AG09309 (cell line): ENCODE measurements at places on chromosomes 6 and 20.

DNA sequence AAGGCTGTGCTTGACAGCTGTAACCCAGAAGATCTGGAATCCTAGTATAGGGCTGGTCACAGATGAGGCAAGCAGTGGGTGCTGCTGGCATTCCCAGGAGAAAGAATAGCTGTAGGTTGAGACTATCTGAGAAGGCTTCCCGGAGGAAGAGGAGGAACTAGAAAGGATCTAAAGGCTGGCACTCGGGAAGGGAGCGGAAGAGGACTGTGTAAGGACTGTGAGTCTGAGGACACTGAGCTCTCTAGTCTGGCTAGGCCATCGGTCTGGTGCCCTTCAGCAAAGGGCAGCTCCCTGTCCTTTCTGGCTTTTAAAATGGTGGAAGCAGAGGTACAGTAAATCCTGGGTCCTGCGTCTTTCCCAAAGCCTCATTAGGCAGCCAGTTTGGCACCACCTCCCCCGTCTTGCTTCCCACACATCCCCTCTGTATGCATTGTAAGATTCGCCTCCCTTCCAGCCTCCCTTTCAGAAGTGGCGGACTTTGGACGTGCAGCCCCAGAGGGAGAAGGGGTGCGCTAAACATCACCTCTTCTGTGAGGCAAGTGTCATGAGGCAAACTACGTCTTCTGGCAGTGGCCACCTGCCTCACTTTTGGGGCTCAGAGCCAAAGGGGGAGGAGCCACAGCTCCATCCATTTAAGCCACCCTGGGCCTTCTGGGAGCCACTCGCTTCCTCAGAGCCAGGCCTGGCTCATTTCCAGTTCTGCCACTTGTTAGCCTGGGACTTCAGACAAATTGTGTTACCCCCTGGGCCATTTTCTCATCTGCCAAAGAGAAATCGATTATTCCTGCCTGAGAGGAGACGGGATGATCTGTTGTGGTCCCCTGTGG is 8.6 kb downstream of the SNPH start:
- no peak for DNase-seq

DNA sequence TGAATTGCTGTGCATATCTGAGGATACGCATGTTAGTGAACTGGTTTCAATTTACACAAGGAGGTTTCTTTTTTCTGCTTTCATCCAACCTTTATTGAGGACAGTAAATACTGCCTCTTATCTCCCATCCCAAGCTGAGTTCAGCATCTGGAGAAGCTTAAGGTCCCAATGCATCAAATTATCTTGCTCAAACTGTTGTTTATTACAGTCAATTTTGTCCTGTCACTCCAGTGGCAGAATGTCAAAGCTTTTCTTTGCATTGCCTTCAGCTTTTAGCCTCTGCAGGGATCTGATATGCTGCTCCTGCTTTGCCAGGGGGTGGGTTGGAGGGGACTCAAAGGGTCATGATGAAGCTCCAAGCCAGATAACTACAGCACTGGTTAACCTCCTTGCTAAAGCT is 435.4 kb upstream of the SOX4 start:
- no peak for DNase-seq

DNA sequence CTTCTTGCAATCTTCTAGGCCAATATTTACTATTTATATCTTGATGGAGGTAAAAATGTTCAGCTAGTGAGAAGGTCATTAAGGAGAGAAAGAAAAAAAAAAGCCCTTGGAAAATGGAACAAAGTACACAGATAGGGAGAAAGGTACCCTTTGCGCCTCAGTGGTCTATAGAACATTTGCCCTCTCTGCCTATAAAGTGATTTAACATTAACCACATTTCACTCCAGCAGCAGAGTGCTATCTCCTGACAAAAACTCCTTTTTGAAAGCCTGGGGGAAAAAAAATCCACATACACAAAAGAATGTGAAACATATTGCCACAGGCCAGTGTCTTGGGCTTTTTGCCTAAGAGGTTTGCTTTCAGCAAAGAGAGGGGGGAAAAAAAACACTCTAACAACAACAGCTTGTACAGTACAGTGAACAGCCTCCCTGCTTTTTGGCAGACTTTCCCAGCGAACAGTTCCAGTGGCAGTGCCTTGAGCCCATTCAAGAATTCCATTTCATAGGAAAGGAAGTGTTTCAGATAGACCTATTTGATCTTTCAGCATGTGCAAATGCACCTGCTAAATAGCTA is 695 bp downstream of the ARHGAP18 start:
- DNase-seq, result no peak

DNA sequence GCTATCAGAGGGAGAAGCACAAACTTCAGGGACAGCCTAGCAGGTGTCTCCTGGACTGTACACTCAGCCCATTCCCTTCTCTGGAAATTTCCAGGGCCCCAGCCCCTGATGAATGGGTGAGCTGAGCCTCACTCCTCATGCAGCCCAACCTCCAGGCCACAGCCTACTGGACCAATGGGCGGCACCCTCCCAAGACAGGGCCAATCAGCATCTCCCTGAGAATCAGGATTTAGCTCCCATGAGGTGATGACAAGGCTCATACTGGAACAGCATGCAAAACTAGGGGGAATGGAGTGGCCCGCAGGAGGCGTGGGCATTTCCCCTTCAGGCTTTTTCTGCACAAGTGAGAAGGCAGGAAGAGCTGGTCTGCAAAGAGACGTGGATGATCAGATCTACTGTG is 29.0 kb downstream of the NFATC2 start:
- no peak for DNase-seq

DNA sequence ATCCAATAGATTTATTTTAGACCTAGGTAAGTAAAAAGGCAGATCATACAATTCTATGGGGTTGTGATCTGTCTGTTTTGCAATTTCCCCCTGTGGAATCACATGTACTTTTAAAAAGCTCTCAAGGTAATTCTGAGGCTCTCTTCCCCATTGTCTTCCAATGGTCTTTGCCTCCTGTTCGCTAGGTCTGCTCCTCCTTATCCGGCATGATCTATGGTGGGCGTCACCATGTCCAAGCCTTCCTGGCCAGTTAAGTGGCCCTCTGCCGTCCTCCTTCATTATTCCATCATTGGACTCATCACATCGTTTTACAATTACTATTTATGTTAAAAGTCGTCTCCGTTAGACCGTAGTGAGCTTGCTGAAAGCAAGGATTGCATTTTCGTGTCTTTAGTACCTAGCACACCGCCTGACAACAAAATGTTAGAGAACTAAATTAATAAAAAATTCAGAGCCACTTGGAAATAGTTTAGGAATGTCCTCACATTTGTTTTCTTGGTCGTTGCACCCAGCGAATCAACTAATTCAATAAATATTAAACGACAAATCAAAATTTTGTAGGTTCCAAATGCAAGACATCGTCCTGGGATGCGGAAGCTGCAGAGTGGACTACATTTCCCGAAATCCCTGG is 2.2 kb upstream of the STXBP5 start:
- DNase-seq, result no peak

- DNase-seq, result no peak
Observed at GRCh38 chr6:123810214-123810613, 6.5 kb downstream of the NKAIN2 start.

GRCh38 chr6:92586236-92586977 is 833.0 kb downstream of the EPHA7 start:
- DNase-seq, result no peak

GRCh38 chr6:79713701-79714322 is 82.7 kb downstream of the SH3BGRL2 start:
- DNase-seq, result no peak

DNA sequence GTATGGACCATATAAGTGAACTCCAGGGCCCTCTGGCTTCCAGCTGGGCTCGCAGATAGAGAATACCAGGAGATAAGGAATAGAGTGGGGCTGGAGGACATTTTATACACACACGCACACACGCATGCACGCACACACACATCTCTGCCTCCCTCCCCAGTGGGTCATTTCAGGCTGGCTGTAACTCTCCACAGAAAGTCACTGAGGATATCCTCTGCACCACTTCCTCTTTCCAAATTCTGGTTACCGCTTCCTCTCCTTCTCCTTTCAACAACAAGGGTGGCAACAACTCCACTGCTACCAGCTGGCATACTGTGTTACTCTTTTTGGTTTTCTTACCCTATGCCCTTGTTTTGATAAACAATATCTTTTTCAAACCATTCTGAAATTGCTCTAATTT is 280.2 kb downstream of the COL12A1 start:
- DNase-seq, result no peak

DNA sequence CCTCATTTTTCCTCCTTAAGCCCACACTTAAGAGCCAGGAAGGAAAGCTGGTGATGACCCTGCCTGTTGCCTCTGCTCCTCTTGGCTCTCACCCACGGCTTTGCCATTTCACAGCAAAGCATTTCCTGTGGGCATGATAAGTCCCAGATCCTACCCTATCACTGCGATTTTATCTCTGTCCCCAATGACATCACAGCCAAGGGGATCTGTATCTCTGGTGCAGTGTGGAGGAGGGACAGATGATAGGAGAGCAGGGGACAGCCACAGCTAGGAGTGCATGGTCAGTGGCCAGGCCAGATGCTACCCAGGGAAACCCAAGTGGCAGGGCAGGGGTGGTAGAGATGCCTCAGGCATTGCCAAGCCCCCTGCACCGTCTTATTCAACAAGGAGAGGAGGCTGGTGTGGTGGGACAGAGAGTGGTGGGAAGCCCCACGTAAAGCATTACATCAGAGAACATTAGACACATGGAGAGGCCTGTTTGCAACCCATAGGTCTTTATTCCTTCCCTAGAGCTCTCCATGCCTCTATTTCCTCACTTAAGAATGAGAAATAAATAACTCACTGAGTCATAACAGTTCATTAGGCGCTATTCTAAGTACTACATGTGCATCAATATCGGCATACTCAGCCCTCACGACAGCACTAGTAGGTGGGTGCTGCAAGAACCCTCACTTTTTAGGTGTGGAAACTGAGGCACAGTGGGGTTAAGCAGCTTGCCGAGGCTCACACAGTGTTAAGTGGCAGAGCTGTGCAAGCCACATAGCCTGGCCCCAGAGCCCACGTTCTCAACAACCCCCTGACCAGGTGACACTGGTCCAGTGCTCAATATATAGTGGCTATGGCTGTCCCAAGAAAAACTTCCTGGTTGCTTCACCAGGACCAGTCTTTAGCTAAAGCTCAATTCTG is 4.6 kb downstream of the TFEB start:
- no peak for DNase-seq

DNA sequence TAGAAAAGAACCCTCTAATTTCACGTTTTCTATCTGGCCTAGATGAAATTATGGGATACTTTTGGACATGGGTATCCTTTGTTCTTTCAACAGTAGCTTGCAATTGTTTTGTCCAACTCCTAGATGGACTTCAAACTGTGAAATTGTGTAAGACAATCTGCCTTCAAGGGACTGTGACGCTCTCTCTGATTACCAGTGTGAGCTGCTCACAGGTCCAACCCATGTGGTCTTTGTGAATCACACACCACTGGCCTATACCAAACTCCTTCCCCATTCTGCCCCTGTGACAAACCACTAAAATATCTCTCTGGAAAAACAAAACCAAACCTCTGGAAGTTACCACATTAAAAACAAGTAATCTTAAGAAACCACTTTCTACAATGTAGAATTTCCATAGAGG is 59.5 kb downstream of the NINL start:
- DNase-seq, result peak; percentile 96
